ENCODE measurements at places on chromosomes 4 and X.
A peak's percentile ranks its signal among the peaks of the same experiment; 100 is the strongest.

GRCh38 chr4:102388611-102389010 is 43.3 kb upstream of the SLC39A8 start:
- DNase-seq, result no peak

DNA sequence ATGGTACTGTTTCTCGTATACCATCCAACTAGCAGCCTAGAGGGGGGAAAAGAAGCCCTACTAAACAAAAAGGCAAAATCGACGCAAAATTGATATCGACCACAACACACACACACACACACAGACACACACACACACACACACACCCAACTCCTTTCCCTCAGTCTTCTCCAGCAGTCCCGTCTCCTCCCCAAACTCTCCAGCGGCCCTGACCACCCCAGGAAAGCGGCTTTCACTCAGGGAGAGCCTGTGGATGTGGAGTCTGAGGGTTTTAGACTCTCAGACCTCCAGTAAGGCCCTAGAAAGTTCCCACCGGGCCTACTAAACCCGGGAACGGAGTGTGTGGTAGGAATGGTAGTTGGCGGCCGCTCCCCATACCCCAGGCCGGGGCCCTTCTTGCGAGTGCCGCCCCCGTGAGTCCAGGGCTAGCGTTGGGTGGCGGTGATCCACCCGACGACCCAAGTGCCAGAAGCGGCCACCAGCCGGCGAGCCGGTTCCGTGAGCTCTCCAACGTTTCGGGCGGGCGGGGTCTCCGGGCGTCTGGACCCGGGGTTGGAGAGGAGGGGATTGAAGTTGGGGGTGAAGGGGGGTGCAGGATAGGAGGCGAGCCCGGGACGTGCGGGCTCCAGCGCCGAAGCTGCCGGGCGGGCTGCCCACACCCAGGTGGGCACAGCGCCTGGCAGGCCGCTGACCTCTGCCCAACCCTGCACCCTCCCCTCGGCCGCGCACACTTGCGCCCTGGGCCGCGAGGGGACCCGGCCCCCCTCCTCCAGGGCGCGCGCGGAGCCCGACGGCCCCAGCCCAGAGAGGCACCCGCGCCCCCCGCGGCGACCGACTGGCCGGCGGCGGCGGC is 13.7 kb downstream of the ARX start:
- no peak for DNase-seq

GRCh38 chr4:1629699-1630083 is 54.4 kb downstream of the FAM53A start:
- no peak for DNase-seq

- DNase-seq, result peak; percentile 20
Measured at GRCh38 chr4:74114234-74114633, 15.2 kb upstream of the CXCL2 start.

DNA sequence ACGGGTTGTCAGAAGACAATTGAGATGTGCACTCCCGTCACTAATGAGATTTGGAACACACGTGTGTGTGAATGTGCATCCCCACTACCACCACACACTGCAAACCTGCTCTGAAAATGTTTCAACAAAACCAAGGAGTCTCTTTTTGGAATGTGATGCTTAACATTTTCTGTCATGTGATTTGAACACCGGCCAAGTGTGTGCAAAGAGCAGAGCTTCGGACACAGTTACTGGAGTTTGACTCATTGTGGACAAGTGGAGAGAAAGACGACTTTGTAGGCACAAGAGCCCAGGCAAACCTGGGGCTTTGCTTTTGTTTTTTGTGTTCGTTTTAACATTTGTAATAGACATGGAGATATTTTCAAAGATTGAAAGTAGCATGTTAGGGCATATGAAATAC is 49.2 kb downstream of the CCKAR start:
- DNase-seq, result no peak

GRCh38 chr4:48478273-48478672 is 4.9 kb upstream of the SLC10A4 start:
- DNase-seq, result no peak

DNA sequence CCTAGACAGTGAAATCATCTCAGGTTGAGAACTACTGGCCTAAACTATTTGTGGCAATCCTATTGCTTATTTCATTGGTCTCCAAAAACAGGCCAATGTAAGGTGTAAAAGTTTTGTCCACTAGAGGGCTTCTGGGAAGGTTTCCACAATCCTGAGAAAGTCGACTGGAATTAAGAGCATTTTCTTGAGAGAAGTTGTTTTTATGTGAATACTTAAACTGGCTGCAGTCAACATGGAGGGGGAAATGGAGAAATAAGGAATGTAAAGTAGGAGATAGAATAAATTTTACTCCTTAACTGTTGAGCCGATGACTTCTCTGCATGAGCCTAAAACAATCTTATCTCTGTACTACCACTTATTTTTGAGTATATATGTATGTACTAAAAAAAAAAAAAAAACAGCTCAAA is 11.0 kb upstream of the EIF4E start:
- DNase-seq, result no peak

GRCh38 chrX:134746410-134746785 is 88.1 kb upstream of the PLAC1 start:
- no peak for DNase-seq

- no peak for DNase-seq
Measured at GRCh38 chr4:48633657-48634056, 143.6 kb downstream of the ZAR1 start.

DNA sequence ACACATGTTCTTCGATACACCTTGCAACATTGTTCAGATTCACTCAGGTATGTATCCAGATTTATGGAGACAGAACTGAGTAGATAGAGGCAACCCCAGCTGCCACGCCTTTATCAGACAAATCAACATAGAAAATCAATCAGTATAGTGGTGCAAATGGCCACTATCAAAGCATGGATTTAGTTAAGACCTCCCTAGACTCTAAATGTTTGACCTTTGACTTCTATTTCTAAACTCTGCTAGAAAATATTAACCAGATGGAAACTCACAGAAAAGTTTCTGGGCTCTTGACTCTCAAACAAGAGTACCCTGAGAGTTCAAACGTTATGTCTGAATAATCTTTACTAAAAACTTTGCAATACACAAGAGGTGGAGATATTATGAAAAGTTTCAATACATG is 411.5 kb downstream of the IQCM start:
- DNase-seq, result no peak

GRCh38 chrX:129572422-129572821 is 32.4 kb downstream of the OCRL start:
- DNase-seq, result no peak

DNA sequence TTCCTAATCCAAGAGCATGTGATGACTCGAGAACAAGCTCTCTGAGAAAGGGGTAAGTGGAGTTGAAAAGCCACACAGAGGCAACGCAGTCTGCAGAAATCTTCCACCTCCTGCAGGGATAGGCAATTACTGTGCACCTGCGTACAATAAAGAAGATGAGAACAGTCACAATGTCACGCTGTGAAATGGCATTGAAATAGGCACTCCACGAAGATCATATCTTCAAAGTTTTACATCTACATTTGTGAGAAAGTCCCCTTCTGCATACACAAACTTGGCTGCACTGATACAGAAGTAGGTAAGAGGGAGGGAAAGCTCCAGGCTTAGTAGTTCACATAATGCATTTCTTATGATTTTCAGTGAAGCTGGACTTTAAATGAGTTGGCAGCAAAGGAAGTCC is 27.1 kb downstream of the DDX60L start:
- DNase-seq, result no peak

DNA sequence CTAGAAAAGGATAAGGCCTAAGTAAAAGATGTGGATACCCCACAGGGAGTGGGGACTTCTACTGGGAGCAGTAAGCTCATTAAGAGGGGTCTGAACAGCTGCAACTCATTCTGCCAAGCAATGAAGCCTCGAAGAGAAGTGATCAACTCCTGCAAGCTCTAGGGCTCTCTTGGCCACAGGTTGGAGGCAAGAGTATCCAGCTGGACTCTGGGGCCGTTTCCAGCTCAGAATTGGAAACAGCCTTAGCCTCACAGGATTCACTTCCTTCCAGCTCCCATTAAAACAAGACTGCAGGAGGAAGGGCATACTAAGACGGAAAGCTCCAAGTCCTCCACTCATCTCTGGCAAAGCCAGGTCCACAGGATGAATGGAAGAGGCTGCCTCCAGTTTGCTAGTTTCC is 126.3 kb downstream of the ATG4A start:
- no peak for DNase-seq

DNA sequence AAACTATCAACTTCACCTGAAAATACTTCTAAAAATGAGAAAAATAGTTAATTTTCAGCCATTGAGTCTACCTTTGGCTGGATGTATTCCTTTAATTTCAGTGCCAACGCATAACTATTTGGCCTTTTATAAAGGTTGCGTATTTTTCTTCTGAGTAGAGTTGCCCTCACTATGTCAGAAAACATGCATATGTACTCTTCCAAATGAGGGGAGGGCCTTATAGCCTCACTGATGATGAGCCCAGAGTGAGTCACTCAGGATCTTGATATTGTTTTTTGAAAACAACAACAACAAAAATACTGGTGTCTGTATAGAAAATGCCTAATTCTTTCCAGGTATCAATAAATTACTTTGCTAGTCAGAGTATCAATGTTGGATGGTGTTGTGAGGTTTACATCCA is 349.3 kb downstream of the FBXO8 start:
- no peak for DNase-seq

- DNase-seq, result no peak
Measured at GRCh38 chr4:185920171-185920570, 108.2 kb upstream of the SORBS2 start.

GRCh38 chr4:42018451-42018850 is 28.1 kb downstream of the SLC30A9 start:
- no peak for DNase-seq
